LHCN-M2 (cell line): ENCODE measurements at places on chromosomes 1 and 21. TPM values are rescaled to one million over a fixed set of nuclear protein-coding genes. Genes with fewer than 3 reads are reported as not detected.

- peak; percentile 45 for DNase-seq
Measured at GRCh38 chr1:149936170-149936991, at the start of gene MTMR11. Gene MTMR11, minus strand, starts transcription at chr1:149936879. Its CDS starts 232 bp downstream, at chr1:149936647.

GRCh38 chr21:25283720-25284119, 323.6 kb downstream of the MRPL39 start:
- peak; percentile 46 for DNase-seq

- DNase-seq: no peak
Measured at GRCh38 chr1:186980400-186980799, 151.7 kb downstream of the PLA2G4A start.

DNA sequence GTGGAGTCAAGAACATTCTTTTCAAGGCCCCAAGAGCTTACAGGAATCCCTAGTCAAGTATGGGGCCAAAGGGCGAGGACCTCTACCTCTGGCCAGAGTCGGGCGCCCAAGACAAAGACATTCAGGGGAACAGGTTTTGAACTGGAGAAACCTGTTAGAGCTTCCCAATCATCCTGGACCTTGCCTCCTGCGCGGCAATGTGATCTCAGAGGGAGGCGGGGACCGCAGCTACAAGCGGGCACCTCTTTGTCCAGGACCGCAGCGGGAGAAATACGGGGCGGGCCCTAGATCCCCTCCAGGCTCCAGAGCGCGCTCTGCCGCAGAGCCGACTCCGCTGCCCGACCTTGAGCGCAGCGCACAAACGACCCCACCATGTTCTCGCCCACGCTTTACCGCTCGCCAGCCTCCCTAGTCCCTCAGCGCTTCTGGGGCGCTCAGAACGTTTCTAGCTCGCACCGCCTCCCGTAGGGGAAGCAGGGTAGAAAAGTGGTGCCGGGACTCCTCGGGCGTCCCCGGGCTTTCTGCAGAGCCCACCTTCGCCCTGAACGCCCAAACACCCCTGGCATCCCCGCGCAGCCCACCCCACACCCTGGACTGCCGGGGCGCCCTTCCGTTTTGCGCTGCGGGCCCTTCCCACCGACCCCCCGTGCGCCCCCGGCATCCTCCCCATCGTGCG, 28.1 kb downstream of the RABIF start:
- DNase-seq: no peak

DNA sequence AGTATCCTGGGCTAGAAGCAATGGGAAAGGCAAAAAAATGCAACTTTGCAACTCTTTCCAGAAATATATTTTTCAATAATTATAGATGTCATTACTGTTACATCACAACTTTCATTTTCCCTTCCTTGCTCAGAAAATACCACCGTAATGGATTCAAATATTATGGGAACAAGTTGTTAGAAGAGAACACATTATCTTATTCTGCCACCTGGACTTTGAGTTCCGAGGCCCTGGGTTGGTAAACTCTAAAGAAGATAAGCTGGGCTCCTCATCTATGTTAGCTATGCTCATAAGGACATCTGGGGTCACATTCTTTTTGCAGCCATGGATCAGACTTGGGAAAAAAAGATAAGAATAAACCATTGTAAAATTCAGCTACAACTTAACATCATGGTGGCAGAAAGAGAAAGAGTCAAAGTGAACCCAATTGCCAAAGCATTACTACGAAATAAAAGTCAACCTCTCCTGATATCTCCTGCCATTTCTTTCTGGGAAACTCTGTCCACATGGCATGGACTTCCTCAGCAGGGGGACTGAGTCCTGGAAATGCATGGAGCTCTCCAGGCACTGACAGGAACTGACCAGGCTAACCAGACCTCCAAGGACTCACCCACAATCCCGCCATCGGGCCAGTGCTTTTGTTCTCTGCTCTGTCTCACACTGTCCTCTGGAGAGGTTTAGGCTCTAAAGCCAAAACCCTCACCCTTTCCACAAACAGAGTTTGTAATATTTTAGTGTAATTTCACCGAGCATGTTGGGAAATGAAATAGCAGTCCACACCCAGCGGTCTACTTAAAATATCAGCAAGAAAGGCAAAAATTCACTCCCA, 499.1 kb upstream of the RUNX1 start:
- DNase-seq: no peak

GRCh38 chr1:192703283-192704206, 67.6 kb downstream of the RGS13 start:
- no peak for DNase-seq

DNA sequence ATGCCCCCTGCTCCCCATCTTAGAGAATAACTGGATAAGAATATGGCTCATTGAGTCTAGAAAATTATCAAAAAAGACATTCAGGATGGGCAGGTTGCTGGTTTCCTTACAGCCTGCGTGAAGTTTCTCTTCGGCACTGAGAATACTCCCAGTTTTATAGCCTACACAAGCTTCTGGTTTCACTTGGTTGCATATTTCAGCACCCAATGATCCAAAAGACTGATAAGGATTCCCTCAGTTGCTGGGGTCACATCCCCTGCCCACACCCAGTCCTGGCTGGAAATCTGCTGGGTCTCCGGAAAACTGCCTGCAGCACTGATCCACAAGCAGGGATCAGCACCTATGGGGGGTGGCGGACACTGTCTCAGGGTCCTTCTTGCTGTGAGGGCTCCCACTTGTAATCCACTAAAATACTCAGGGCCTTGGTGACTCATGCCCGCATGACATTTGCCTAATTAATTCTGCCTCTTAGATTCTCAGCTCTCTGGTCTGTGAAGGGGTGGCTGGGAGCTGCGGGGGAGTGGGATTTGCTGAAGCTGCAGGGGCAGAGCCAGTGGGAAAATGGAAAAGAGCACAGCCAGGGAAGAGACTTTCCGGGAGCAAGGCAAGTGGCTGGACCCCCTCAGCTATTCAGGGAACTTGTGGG, 142.5 kb downstream of the ZNF648 start:
- no peak for DNase-seq

DNA sequence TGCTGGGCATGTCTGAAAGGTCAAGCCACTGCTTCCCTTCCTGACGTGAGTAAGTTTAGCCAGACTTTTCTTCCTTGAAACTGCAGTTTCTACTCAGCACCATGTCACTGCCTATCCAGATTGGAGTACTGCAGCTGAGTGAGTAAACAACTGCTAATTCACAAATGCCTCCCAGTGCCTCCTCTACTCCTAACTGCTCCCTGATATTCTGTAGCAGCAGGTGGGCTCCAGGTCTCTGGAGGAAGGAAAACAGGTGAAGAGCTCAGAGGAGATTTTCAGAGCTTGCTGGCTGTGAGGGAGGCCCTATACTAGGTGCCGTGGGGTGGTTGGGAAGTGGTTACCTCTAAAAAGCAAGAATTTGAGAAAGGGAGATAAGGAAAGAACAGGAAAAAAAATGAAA, 96.5 kb downstream of the KIF14 start:
- DNase-seq: no peak

- DNase-seq: no peak
Measured at GRCh38 chr1:94738371-94738770, 81.8 kb upstream of the SLC44A3 start.

DNA sequence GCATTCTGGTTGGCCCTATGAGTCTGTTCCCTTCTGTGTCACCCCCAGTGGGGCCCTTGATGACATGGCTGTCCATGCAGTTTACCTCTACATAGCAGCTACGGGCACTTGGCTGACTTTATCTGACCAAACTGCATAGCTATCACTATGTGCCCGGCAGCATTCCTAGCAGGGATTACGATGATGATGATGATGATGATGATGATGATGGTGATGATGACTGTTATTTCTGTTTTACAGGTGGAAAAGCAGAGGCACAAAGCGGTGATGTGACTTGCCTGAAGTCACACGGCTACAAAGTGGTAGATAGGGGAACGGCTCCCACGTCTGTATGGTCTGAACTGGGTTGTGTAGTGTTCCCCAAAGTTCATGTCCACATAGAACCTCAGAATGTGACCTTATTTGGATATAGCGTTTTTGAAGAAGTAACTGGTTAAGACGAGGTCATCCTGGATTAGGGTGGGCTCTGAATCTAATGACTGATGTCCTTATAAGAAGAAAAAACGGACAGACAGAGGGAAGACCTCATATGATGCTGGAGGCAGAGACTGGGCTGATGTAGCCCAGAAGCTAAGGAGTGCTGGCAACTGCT, 57.6 kb downstream of the RUNX1 start:
- DNase-seq: no peak

DNA sequence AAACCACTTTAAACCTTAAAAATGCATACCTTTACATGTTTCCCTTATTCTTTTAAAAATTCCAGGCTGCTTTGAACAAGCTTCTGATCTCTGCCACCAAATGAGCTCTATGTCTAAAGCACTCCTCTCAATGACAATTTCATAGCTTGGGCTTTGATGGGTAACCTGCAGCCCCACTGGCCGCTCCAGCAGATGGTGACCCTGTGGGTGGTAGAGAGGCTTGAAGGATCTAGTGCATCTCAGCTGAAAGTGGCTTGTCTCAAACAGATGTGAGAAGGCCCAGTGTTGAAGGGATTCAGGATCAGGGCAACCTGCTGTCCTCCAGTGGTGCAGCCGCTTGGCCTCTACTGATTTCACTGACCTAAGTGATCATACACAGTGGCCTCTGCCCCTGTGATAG, 84.7 kb upstream of the IRF2BP2 start:
- DNase-seq: no peak

GRCh38 chr1:238296371-238296770, 405.6 kb upstream of the ZP4 start:
- DNase-seq: no peak

DNA sequence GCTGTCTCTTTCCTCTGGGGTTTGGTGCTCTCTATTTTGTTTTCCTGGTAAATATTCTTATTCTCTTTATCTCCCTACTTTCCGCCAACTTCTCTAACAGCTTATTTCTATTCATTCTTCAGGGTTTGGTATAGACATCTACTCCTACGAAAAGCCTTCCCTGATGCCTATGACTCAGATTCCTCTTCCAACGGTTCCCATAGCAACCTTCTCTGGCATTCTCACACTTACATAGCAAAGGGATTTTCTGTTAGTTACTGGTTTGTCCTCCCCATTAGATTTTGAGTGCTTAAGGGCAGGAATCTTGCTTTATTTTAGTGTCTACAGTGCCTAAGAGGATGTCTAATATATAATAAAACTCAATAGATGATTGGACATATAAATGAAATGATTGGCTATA, 407.6 kb upstream of the DEPDC1 start:
- DNase-seq: no peak

- DNase-seq: no peak
Measured at GRCh38 chr1:77545970-77546369, 136.5 kb downstream of the ZZZ3 start.

GRCh38 chr1:223229756-223230155, 86.7 kb upstream of the TLR5 start:
- DNase-seq: no peak

DNA sequence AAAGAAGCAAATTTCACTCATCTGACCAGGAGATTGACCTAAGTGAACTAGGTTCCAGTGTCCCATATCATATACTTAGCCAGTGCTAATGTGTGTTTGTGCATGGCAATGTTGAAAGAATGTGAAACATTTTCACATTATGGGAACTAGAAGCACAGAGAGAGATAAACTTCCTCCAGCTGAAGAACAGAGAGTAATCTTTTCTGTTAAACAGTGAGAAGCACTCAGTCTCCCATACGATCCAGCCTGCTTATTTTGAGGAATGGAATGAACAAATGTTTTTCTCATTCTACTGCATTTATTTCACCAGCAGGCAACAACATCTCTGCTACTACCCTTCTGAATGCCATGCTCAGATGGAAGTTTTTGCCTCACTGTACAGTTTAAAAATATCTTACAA, 170.5 kb downstream of the TTLL7 start:
- DNase-seq: no peak

DNA sequence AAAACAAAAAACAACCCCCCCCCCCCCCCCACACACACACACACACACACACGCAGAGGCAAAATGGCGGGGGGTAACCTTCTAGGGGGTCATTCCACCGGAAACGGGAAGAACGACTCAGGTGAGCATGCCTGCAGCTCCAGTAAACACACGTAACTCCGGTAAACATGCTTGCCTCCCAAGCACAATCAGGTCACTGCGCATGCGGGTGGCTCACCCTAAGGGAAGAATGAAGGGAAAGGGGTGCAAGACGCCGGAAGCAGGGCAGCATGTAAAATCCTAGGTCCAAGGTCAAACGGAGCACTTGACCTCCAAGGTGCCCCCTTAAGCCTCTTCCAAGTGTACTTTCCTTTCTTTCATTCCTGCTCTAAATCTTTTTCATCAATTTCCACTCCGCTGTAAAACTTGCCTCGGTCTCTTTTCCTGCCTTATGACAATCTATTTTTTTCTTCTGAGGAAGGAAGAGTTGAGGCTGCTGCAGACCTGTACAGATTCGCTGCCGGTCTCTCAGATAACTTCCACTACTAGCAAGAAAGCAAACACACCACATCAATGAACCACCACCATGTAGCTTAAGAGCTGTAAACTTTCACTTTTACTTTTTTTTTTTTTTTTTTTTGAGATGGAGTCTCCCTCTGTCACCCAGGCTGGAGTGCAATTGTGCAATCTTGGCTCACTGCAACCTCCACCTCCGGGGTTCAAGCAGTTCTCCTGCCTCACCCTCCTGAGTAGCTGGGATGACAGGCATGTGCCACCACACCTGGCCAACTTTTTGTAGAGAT, 21.0 kb upstream of the CBR3 start:
- no peak for DNase-seq

GRCh38 chr1:56490619-56491018, 88.7 kb downstream of the PLPP3 start:
- DNase-seq: no peak

GRCh38 chr1:66394603-66395002, 139.3 kb upstream of the SGIP1 start:
- DNase-seq: no peak

GRCh38 chr1:231619257-231619634, 7.3 kb upstream of the DISC1 start:
- DNase-seq: no peak

DNA sequence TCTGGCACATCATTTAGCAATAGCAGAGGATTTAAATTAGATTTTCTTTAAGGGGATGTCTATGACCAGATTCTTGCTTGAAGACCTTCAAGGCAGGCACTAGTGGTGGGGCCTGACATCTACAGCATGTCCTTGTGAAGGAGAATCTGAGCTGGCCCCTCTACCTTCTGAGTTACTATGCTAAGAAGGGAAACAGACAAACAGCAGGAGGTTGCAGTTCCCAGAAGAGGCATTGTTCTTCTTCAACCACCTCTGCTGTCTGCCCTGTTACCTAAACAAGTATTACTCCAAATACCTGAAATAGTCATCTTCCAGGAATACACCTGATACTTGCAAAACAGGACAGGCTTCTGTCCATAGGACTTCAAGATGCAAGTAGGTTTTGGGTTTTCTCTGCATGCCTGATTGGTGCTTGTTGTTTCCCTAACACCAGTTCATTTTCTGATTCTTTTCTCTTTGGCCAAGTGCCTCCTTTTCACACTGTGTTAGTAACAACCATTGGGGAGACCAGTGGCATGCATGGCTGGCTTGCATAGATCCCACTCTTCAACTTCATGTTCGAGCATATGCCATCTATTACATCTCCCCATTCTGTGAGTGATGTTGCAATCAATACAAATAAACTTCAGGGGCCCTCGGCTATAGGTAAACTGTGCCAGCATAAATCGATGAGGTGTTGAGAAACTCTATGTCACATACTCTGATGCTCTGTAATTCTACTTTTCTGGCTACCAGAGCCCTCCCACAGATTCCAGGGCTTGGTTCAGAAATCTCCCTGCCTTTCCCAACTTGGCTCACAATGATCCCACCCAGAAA, 93.0 kb upstream of the DUSP10 start:
- no peak for DNase-seq

NTRK1 gene
- 0.19 TPM in 1 of 2 replicates, not detected in the other for total RNA-seq

LCE6A gene
- not detected in 2 replicates for total RNA-seq

SLC16A4 gene
- total RNA-seq: 8.0 and 8.1 TPM in 2 replicates

PPIAL4G gene
- not detected in 2 replicates for total RNA-seq

LYPLAL1 gene
- 11.2 and 12.6 TPM in 2 replicates for total RNA-seq

PTPN7 gene
- total RNA-seq: not detected in 2 replicates

GRIK3 gene
- total RNA-seq: not detected in 2 replicates

CLCN6 gene
- total RNA-seq: 5.5 and 10.7 TPM in 2 replicates
